ENCODE measurements at places on chromosomes 6 and 20.
A peak's percentile ranks its signal among the peaks of the same experiment; 100 is the strongest.

GRCh38 chr6:43699564-43700186 is 12.1 kb upstream of the MRPS18A start:
- DNase-seq: no peak

DNA sequence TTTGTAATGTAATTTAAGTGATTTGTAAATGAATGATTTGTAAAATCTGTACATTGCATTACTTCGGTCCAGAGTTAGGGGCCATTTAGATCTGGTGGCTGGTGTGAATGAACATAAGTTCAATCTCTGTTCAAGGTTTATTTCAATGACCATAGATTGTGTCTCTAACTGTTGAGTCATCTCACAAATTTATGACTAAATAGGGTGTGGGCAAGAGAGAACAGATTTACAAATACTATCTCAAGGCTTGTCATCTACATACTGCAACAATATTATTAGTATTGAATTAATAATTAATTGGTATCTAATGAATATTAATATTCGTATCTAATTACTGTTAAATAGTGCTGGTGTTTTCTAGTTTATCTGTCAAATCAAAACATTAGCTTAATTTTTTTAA is 115.3 kb upstream of the EDN1 start:
- DNase-seq: no peak

- peak; percentile 46 for DNase-seq
Observed at GRCh38 chr6:41644297-41644879, 6.1 kb downstream of the MDFI start.

- DNase-seq: peak; percentile 66
Observed at GRCh38 chr6:75893058-75893775, 144.2 kb downstream of the MYO6 start.

GRCh38 chr6:49326347-49326746 is 136.7 kb downstream of the MMUT start:
- DNase-seq: no peak

DNA sequence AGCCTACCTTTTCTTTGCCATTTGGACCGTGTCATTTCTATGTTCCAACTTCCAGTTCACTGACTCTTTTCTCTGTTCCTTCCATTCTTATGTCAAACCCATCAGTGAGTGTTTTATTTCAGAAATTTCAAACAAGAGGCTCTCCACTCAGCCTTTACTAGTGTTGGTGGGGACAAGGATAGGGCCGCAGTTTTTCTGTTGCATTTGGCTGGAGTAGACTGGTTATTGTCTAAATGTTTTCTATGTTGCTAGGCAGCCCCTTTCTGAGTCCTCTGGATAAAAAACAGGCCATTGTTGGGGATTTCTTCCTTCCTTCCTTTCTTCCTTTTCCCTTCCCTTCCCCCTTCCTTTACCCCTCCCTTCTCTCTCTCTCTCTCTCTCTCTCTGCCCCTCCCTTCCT is 288.6 kb downstream of the PRKN start:
- no peak for DNase-seq

DNA sequence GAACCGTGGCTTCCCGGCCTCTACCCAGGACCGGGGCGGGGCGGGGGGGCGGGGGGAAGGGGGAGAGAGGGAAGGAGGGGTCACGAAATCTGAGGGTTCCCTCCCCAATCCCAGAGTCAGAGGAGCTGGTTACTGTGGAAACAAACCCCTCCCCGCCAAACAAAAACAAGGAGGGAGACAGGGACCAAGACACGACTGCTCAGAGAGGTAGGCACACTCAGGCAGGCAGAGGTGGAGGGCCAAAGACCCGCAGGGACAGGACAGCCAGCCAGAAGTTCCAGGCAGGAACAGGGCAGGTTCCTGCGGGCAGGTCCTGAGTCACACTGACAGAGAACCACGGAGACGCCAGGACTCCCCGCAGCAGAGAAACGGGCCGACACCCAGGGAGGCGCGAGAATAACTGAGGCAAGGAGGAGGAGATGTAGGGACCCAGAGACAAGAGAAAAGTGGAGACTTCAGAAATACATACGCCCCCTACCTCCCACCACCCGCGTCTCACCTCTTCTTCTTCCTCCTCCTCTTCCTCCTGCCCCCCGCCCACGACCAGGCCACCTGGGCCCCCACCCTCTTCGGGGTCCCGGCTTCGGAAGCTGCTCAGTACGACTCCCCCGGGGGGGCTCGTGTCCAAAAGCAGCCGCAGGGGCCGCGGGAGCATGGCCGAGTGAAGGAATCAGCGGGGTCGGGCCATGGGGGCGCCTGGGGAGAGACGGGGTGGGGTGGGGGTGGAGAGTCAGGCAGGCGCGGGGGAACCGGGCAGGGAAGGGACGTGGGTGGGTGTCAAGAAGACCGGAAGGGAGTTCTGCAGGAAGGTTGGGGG is 578 bp downstream of the RGL2 start:
- DNase-seq: peak; percentile 31

- no peak for DNase-seq
Observed at GRCh38 chr6:29097803-29098202, 1.5 kb upstream of the OR2J1 start.

- no peak for DNase-seq
Observed at GRCh38 chr6:158662607-158662953, 12.7 kb downstream of the SYTL3 start.

DNA sequence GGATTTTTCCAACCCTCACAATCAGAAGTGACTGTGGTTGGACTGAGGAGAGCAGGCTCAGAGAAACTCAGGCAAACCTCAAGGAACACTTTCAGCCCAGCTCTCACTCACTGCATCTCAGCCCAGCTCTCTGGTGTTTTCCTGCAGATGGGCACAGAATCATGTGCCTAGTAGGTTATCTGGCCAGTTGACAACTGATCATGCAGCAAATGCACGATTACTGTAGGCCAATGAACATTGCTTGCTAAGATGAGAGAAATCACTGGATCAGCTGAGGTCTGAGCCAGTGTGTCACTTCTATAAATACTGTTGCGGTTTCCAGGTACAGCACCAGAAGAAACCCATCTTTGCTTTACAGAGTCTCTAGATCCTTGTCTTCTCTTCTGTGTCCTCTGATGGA is 540.5 kb downstream of the CD83 start:
- DNase-seq: no peak

DNA sequence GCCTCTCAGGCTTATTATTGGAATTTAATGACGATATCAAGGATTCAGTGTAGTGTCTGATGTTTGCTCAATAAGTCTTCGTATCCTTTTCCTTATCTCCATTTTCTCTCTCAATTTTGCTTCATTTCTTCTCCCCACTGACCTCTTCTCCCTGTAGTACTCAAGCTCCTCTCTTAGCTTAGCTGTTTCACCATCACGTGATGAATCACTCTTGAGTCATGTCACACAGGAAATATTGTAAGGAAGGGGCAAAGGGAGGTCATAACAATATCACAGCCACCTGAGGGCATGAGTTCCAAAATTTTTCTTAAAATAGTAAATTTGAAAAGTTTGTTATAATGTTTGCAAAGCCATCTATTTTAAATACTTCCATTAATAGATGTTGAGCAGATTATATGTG is 392.2 kb upstream of the MARCKS start:
- no peak for DNase-seq

GRCh38 chr6:32148289-32149091 is 3.2 kb downstream of the PRRT1 start:
- no peak for DNase-seq

DNA sequence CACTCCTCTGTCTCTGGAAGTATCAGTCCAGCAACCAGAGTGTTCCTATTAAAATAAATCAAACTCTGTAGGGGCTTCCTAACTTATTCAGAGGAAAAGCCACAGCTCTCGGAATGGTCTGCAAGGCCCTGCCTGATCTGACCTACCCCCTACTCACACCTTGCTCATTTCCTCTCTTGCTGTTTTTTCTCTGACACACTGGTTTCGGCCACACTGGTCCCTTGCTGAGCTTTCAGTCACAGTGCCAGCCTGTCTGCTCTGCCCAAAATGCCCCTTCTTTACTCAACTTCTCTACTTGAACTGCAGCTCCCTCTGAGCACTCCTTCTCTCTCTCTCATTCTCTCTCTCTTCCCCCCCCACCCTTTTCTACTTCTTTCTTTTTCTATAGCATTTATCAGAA is 430.2 kb downstream of the UTRN start:
- DNase-seq: no peak

DNA sequence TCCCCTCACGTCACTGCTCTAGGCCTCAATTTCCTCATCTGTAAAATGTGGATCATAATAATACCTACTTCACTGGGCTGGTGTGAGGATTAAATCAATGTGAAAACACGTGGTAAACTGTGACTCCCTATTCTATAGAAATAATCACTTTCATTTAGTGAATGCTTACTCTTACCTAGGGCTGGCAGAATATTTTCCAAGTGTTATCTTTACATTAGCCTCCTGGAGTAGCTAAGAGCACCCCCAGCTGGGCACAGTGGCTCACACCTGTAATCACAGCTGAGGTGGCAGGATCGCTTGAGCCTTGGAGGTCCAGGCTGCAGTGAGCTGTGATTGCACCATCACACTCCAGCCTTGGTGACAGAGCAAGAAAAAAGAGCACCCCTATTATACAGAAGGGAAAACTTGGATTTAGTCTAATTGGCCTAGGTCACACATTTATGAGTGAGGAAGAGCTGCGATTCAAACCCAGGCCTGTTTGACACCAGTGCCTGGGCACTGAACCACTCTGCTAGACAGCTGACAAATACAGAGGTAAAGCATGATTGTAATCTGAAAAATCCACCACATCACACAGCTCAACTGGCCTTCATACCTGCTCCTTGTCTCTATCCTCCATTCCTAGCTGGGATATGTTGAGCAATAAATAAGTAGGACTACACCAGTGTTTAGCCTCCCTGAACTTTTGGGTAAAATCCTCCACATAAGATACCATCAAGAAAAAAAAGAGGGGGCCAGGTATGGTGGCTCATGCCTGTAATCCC is 1.4 kb upstream of the SNTA1 start:
- DNase-seq: no peak

GRCh38 chr6:163412801-163413344 is 1.6 kb upstream of the QKI start:
- DNase-seq: no peak

GRCh38 chr6:32154514-32155161 is 697 bp downstream of the PPT2 start:
- DNase-seq: peak; percentile 67

GRCh38 chr6:39980839-39981580 is 46.7 kb upstream of the MOCS1 start:
- DNase-seq: peak; percentile 56

- peak; percentile 21 for DNase-seq
Observed at GRCh38 chr6:49524541-49524940, 24.8 kb downstream of the GLYATL3 start.

DNA sequence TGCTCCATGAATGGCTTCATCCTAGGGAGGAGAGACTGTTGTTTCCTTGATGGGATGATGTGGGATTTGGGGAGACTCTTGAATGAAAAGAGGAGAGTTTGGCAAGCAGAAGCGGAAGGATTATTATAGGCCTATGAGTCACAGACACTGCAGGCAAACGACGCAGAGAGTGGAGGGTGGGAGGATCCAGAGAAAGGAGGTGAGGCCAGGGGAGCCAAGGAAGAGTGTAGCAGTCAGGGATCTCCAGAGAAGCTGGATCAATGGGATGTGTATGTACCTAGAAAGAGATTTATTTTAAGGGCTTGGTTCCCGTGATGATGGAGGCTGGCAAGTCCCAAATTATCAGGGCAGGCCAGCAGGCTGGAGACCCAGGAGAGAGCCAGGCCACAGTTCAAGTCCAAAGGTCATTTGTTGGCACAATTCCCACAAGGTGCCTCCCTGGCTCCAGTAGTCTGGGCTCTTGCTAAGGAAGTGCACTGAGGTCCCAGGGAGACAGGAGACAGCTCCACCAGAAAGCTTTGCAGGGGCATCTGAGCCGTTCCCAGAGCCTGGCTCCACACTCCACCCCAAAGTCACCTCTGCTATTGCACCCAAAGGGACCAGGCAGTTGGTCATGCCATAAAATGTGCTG is 76.0 kb downstream of the ADTRP start:
- DNase-seq: no peak

DNA sequence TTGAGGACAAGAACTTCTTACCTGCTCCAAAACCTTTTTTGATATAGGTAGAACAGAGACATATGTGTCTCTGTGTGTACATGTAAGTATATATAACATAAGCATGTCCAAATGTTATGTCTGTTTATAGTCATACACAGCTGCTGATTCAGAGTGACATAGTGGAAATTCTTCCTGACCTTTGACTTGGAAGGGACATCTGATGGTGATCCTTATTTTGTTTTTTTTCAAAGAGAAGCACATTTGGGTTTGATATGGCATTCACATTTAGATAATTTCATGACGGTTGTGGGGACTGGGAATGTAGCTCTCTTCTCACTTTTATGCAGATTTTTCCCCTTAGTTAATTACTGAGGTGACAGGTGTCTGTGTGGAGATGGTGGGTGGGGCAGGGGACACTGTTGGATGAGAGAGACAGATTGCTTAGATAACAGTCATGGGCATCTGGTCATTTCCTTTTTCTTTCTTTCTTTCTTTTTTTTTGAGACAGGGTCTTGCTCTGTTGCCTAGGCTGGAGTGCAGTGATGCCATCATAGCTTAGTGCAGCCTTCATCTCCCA is 39.0 kb downstream of the FARS2 start:
- no peak for DNase-seq

DNA sequence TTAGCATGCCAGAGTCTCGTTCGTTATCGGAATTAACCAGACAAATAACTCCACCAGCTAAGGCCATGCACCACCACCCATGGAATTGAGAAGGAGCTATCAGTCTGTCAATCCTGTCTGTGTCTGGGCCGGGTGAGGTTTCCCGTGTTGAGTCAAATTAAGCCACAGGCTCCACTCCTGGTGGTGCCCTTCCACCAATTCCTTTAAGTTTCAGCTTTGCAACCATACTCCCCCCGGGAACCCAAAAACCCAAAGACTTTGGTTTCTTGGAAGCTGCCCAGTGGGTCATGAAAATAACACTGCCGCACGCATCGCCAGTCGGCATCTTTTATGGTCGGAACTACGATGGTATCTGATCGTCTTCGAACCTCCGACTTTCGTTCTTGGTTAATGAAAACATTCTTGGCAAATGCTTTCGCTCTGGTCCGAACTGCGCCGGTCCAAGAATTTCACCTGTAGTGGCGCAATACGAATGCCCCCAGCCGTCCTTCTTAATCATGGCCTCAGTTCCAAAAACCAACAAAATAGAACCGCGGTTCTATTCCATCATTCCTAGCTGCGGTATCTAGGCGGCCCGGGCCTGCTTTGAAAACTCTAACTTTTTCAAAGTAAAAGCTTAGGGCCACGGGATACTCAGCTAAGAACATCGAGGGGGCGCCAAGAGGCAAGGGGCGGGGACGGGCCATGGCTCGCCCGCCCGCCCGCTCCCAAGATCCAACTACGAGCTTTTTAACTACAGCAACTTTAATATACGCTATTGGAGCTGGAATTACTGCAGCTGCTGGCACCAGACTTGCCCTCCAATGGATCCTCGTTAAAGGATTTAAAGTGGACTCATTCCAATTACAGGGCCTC is 1958.5 kb upstream of the DEFB115 start:
- no peak for DNase-seq

Measured in NCI-H1105 treated with DMSO at 0.1 percent for 48 hours (cell line).